ENCODE measurements at places on chromosomes 2 and 18.

- peak; percentile 39 for DNase-seq
Measured at GRCh38 chr2:105919826-105920225, 175.1 kb downstream of the NCK2 start.

DNA sequence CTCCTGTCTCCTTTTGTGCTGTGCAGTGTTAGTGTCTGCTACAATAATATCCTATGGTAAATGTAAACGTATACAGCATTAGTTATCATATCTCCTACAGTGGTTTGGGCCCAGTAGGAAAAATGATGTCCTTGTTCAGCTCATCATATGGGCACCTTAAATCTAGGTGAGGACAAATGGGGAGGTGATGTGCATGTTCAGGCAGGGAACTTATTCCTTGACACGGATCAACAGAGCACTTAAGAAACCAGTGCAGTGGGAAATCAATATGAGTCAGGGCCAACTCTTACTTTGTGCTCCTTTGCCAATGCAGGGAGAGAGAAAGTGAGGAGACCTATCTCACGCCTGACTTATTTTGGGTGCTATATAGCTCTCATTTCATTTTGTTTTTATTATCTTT is 76.4 kb downstream of the KLHL14 start:
- no peak for DNase-seq

- no peak for DNase-seq
Measured at GRCh38 chr2:42653039-42653438, 84.6 kb downstream of the MTA3 start.

DNA sequence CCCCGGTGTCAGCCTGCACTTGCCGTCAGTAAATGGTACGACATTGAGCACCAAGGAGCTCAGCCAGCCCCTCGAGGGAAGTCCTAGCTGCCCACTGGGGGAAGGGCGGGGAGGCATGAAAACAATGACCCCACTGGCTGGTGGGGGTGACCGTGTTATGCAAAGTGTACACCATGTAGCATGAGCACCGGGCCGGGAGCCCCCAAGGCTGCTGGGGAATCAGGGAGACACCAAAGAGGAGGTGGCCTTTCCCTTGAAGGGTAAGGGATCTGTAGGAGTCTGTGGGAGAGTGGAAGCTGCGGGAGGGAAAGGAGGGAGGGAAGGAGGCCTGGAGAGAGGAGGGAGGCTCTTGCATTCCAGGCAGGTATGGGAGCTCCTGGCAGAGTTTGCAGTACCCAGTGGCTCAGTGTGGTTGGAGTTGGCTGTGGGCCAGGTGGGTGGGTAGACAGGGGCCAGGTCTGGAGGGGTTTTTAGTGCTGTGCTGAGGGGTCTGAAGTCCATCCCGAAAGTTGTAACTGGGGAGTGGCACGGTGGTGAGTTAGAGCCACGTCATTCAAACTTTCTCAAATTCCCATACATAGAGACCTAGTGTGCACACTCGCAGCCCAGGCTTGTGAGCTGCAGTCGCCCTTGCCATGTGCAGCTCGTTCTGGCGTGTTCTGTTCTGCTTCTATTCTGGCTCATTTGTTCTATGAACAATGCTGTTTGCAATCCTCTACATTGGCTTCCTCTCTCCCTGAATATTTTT is 22.4 kb downstream of the RRM2 start:
- DNase-seq = no peak

GRCh38 chr2:176934869-176935415 is 277.7 kb upstream of the HNRNPA3 start:
- no peak for DNase-seq

DNA sequence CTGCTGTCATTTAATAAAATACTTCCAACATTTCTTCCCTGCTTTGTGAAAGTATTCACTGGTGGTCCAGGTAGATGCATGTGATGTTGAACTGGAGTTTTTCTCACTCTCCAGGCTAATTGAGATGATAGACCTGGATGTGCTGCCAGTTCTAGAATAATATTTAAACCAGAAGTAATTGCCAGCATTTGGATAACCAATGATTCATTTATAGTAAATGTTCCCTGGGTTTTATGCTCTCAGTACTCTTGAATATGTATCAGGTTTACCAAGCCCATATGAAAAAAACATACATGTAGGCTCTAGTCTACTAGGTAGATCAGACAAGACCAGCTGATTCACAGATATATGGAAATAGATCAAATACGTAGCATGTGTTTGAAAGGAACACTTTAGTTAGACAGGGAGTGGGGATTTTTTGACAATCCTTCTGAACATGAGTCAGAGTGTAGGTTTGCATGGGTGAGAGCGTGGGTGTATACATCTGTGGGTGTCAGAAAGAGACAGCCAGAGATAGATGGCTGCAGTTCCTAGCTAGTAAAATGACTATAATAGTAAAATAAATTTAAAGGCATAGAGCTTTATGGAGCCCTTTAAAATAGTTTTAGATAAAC is 115.1 kb downstream of the NAB1 start:
- DNase-seq = no peak

GRCh38 chr2:69755862-69756467 is 14.0 kb downstream of the ANXA4 start:
- no peak for DNase-seq

GRCh38 chr2:140567734-140568133 is 1563.1 kb downstream of the LRP1B start:
- DNase-seq = no peak

DNA sequence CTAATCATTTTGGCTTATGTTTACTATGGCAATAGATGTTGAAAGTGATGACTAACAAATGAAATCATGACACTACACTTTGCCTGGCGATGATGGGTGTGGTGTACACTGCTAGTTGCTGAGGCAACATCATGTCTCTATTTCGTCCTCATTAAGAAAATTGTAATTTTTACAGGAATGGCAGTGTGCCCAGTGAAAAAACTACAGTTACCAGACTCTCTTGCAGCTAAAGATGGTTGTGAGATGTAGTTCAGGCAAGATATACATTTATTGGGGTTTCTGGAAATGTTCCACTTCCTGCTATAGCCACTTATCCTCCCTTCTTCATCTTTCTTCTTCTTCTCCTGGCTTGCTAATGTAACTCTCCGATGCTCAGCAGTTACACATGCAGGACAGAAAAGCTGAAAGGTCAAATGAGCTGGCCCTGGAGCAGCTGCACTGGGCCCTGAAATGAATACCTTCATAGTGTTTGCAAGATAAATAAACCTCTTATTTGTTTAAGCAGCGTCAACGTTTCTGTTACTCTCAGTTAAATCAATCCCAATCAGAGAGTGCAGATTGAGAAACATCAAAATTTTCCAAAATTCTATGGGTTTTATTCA is 46.0 kb downstream of the SOCS6 start:
- DNase-seq = no peak

Measured in DND-41 (cell line).